ENCODE measurements at places on chromosomes 12 and 14.

- ATAC-seq = no peak
These were observed 151.9 kb upstream of the ATF7IP start for GRCh38 chr12:14213542-14213941.

DNA sequence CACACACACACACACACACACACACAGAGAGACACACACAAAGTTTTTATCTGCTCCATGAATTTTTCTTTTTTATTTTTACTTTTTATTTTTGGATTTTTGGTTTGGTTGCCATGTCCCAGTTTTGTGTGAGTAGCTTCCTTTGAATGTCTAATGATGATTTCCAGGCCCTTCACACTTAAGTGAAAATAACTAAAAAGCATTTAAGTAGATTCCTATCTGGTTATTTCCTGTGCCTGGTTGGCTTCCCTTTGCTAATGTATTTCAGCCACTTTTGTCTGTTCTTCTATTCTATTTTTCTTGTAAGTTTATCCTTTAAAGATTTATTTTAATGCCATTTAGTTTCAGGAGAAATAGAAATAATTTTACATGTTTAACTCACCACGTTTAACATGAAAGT is 755.4 kb downstream of the SLC6A15 start:
- peak; percentile 41 for ATAC-seq

GRCh38 chr12:67760586-67761275 is 112.2 kb downstream of the DYRK2 start:
- no peak for ATAC-seq

GRCh38 chr14:46653031-46653755 is 1.6 kb upstream of the RPL10L start:
- ATAC-seq = no peak

DNA sequence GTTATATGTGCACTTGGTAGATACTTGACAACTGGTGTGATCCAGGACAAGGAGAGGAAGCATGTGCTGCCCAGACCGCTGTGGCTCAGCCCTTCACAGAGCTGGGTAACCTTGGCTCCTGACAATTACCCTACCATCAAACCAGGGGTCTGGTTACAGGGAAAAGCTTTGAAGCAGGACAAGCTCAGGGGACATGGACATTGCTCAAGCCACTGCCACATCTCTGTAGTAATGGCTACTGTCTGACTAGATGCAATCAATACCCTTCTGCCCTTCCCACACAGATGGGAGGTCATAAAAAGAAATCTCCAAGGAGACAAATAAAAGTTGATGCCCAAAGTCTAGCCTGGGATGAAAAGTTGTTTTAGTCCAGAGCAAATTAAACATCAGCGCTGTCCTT is 577.4 kb downstream of the MED13L start:
- ATAC-seq = no peak

GRCh38 chr14:79585845-79586244 is 625.5 kb downstream of the DIO2 start:
- ATAC-seq = peak; percentile 62

DNA sequence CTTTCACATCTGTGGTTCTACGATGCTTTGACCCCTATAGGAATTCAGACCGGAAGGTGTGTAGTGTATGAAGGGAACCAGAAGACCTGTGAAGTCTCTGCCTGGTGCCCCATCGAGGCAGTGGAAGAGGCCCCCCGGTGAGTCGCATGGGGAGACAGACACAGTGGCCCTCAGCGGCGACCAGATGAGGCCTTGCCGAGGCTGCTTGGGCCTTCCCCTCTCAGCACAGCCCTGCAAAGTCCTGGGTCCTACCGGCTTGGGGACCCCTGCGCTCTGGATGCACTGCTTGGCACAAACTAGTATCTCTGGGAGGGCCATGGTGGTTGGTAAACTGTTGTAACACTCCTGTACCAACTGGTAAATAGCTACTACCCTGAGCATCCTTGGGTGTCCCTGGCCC is 29.7 kb downstream of the P2RX7 start:
- ATAC-seq = no peak

GRCh38 chr14:34072921-34073320 is 122.0 kb upstream of the EGLN3 start:
- ATAC-seq = no peak

DNA sequence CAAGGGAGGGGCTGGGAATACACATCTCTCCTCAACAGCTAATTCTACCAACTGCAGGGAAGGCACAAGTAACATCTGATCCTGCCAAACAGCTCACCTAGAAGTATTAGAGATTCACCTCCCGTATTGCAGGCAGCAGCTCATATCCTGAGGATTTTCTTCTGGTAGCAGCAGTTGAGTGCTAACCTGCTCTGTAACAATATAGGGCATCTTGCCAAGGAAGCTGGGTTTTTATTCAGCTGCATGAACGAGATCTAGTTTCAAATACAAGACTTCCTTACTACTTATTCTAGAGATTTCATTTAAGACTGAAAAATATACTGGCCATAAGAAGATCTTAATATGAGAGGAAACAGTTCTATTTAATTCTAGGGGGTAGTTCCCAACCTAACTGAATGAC is 261.4 kb upstream of the USP15 start:
- no peak for ATAC-seq

- ATAC-seq = no peak
These were observed 2.4 kb downstream of the GALNT6 start for GRCh38 chr12:51388846-51389245.

- no peak for ATAC-seq
These were observed 23.5 kb downstream of the IFNG-AS1 start for GRCh38 chr12:68012712-68013111.

DNA sequence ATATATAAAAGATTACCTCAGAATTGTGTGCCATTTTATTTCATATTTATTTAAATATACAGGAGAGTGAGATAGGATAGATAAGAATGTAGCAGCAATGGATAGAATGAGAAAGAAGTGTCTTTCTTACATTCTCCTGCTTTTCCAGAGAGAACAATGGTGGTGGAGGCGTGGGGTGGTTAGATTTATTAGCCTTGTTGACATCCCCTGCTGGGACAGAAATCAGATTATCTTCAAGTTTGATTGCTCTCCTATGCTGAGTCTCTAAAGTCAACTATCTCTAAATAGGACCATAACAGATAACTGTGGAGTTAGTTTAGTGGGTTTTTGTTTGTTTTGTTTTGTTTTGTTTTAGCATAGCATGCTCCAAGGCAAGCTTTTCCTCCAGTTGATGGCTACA is 397.6 kb downstream of the LRFN5 start:
- ATAC-seq = no peak

DNA sequence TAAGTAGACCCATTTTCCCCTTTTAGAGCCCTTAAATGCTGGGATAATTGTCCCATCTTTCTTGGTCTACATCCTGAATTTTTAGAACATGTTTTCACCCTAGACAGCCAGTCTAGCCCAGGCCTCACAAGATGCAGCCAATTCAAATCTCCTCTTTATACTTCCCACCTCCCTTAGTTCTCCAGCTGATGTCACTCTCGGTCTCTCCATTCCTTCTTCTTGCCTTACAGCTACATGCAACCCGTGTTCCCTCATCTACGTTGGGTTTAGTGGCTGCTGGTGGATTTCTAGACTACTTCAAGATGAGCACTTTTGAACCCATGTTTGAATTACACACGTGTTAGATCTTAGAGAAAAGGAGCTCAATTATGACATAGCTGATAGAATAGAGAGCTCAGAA is 132.0 kb downstream of the PPM1H start:
- ATAC-seq = no peak

- ATAC-seq = no peak
These were observed 148.2 kb downstream of the ADGRD1 start for GRCh38 chr12:131101703-131102492.

GRCh38 chr14:104286086-104286485 is 147.7 kb downstream of the KIF26A start:
- no peak for ATAC-seq

- ATAC-seq = no peak
These were observed 59.8 kb upstream of the MED13L start for GRCh38 chr12:116337312-116337711.

DNA sequence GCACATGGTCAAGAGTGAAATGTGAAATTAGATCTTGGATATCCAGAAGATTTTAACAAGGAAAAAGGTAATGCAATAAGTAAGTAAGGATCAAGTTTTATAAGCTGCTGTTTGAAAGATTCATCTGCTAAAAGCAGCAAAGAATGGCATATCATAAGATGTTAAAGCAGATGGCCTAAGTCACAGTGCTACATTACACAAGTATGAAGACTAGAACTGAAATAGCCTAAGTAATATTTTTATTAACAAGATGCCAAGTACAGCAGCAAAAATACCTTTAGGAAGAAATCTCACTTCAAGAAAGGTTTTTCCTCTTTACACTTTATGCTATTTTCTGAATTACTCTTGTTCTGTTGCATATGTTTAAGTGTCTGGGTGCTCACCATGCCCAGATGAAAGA is 414.1 kb downstream of the MDGA2 start:
- no peak for ATAC-seq

- no peak for ATAC-seq
These were observed 183.1 kb downstream of the EMP1 start for GRCh38 chr12:13379531-13380188.

DNA sequence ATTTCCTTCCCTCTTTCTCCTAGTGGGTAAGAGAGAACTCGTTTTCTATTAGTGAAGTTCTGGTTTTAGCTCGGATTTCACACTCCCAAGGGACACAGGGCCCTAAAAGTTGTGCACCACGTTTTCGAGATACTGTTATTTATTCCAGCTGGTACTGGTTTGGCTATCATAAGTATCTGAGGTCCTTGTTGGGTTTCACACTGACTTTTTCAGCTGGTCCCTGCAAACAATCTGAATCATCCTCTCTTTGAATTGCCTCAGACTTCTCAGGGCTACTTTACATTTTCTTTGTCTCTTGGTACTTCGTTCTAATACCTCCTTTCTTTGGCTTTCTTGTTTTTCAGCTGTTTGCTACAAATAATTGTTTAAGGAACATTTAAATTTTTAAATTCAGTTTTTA is 75.7 kb downstream of the SCN8A start:
- no peak for ATAC-seq
